ENCODE measurements at places on chromosomes 1 and 21.

GRCh38 chr21:44730028-44730395 lies 18.6 kb upstream of the TSPEAR start:
- no peak for DNase-seq

GRCh38 chr1:152003846-152004442 lies 10.3 kb upstream of the S100A10 start:
- no peak for DNase-seq

DNA sequence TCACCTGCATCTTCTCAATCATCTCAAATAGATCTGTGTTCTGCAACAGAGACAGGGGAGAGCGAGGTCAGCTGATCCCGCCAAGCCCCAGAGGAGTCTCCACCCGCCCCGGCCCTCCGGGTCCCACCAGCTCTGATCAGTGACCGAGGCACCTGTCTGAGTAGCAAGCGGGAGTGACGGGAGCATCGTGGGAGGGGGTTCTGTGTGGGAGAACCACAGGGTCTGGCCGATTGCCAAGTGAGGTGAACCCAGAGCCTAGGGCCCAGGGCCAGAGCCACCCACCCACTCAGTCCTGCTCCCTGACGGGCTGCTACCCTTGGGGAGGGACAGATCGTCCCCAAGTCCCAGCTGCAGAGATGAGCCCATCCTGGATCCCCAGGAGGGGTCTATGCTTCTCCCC lies 49.1 kb downstream of the RAP1GAP start:
- no peak for DNase-seq

GRCh38 chr1:209673631-209674417 lies 1.4 kb upstream of the G0S2 start:
- no peak for DNase-seq

GRCh38 chr21:14366998-14367397 lies 15.9 kb downstream of the HSPA13 start:
- no peak for DNase-seq
